ENCODE measurements at places on chromosomes 11 and 22. TPM values are rescaled to one million over a fixed set of nuclear protein-coding genes. Genes with fewer than 3 reads are reported as not detected.

DNA sequence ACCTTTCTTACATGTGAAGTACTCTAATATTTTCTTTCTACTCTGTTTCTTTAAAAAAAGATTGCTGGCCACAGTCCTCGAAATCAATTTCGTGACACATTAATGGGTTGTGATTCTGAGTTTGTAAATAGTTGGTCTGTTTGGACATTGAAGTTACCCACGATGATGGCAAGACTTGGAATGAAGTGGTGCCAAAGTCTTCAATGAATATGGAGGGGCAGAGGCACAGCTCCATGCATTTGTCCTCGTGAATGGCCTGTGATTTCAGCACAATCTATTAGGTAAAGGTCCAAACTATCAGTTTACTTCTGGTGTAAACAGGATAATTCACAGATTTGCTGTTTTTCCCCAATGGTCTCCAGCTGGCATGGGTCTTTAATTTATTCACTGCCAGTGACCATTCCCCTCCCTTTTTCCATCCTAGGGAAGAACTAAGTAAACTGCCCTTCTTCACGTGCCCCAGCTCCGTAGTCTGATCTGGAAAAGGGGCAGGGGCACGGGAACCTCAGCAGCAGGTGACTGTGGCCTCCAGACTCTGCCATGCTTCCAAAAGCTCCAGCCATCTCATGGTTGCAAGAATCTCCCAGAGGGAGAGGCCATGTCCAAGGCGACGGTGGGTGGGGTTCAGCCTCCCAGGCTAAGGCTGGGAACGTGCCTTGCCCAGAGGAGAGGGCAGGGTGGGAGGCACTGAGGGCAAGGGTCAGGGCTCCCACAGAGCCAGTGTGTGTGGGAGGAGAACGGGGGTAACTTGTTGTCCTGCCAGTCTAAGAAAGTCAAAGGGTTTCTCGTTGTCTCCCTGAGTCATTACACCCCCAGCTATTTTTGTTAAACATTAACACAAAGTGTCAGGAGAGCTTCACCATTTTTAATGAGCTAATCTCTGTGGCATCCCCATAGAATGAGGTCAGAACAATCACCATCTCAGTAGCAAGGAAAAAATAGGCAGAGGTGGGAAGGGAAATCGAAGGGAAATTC, 16.9 kb upstream of the PEX26 start:
- no peak for DNase-seq

DNA sequence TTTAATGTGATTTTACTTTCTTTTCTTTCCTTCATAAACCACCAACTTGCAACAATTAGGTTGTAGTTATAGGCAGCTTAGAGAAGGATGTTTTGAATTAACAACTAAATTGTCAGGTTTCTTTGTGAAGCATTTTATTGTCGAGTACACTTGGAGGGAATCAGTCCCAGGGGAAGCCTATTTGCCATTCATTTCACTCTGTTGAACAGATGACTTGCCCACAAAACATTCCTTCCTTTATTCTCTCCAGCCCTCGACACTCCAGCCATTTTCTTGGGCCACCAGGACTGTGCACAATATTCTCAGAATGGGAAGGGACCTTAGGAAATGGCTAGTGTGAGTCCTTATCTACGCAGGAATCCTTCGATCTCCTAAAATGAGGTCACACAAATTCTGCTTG, 620.6 kb downstream of the SOX6 start:
- no peak for DNase-seq

DNA sequence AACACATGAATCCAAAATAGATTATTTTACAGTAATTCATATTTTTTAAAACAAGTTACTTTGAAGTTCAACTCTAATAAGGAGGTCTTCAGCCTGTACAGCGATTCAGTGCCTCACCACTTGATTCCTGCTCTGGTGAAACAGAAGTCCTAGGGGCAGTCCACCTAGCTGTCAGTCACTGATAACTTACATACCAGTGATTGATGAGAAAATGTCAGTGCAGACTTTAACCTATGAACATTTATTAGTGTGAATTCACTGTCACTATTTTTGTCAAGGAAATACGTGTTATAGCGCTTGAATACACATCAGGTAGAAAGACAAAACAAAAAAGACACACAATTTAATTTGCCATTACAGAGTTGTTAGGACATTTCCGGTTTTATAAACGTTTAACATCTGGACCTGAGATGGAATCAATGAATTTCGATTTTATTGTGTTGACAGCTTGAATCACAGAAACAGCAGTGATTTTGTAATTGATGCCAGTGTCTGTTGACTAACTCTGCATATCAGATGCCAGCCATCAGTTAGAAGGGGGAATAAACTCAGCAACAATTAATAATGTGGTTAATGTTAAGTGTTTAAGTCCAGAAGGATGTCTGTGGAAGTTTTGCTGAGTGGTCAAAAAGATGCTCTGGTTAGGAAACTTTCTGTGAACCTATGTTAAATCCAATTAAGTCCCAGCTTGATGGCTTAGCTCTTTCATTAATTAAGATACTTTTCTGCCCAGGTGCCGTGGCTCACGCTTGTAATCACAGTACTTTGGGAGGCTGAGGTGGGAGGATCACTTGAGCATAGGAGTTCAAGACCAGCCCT, 34.5 kb downstream of the ELF5 start:
- DNase-seq: no peak

DNA sequence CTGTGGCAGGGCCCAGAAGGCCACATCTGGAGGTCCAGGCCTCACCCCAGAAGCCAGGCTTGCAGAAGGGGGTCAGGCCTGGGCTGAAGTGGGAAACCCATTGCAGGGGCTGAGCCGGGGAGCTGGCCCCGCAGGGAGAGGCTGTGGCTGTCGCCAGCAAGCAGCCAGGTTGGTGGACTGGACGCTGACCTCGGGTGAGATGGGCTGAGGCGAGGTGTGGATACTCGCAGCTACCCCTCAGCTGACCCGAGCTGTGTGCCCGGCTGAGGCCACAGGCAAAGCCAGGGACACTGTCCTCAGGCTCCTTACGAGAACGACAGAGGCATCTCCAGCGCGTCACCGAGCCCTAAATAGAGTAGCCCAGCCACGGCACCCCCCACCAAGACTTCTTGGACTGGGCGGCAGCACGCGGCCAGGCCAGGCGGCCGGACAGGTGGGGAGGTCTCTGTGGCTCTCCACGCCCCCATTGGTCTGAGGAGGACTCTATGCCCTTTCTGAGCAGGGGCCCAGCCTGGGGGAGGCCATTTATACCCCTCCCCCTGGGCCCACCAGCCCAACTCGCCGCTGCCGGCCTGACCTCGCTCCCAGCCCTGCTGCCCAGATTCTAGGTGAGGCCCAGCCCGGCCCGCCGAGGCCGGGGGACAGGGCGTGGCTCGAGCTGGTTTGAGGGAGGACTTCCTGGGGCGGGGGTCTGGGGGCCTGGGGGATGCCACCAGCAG, at the start of gene TNNI2:
TSS of gene TNNI2 (plus strand) at position 556 of the 719 bp plus-strand sequence. CDS start 716 bp downstream, outside the sequence.
- DNase-seq: no peak

GRCh38 chr22:20866736-20867135, 7.9 kb downstream of the SNAP29 start:
- no peak for DNase-seq

DNA sequence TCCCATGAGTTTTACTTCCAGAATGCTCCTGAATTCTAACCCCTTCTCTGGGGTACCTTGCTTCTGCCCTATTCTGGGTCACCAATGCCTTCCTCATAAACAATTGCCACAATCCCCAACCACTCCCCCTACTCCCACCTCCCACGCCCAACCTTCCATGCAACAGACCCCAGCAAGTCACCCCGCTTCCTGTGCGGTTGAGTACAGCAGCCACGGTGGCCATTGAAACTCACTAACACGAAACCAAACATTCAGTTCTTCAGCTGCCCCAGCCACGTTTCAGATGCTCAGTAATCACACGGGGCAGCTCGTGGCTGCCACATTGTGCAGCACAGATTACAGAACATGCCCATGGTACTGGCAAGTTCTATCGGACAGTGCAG, 3.7 kb upstream of the BCR start:
- DNase-seq: no peak

DNA sequence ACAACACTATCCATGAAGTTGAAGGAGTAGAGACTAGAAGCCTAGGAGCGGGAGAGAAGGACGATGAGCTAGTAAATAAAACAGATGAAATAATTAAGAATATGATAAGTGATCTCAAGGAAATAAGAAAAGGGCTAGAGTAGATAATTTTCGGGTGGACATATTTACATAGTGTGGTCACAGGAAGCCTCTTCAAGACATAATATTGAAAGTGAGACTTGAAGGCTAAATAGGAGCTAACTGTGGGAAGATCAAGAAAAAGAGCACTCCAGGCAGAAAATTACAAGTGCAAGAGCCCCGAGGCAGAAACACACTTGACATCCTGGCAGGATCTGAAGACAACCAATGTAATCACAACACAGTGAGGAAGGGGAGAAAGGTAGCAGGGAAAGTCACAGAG, 11.9 kb upstream of the PPFIBP2 start:
- DNase-seq: no peak

DNA sequence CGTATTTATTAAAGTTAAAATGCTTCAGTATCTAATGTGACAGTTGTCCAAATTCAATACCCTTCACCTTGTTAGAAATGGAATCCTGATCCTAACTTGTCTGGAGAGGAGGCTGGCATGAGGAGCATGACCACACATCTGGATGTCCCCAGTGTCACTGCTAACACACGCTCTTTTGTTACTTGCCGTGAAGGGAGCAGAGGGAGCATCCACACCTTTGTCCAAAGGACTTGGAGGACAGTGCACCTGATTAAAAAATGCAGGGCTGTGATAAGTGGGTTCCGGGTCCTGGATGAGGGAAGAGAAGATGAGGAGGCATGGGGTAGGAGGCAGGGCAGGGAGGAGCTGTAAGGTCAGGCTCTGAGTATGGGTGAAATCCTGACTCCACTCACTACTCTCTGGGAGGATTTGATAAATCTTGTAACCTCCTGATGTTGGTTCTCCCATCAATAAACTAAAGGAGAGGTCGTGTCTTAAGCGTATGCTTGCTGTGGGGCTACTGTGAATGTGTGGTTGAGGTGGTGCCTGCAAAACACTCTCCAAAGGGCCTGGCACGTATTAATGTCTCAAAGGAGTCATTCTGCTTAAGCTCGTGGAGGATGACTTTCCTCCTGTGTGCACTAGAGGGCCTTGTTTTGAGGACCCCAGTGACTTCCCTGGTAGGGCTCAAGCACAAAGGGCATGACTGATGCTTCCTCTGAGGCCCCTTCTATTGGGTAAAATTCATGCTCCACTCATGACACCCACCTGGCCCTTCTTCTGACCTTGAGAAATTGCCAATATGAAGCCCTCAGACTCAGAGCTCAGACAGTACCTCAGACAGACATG, 16.8 kb upstream of the IGLL5 start:
- no peak for DNase-seq

GRCh38 chr11:72618803-72619202, 55.4 kb downstream of the PDE2A start:
- no peak for DNase-seq

GRCh38 chr11:62048100-62048499, 75.7 kb upstream of the INCENP start:
- DNase-seq: no peak

GRCh38 chr22:23831261-23831660, 7.5 kb downstream of the DERL3 start:
- DNase-seq: no peak

DNA sequence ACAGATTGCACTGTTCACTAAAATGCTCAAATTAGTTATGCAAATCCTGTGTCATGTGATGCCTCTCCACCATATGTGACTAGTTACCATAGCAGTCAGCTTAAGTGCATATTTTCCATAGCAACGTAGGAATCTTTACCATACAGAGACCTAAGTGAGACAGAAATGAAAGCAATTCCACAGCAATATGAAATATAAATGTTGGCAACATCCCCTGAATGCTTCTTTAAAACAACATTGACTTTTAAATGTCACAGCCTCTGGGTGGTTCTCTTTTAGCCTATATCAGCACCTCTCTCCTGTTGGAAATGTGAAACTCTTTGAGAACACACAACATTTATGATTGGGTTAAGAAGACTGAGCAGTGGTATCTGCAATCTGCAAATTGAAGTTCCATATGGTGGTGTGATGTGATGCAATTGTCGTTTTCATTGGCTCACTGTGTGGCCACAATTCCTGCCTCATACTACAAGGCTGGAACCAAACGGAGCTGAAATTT, 814.6 kb downstream of the DLG2 start:
- DNase-seq: no peak

DNA sequence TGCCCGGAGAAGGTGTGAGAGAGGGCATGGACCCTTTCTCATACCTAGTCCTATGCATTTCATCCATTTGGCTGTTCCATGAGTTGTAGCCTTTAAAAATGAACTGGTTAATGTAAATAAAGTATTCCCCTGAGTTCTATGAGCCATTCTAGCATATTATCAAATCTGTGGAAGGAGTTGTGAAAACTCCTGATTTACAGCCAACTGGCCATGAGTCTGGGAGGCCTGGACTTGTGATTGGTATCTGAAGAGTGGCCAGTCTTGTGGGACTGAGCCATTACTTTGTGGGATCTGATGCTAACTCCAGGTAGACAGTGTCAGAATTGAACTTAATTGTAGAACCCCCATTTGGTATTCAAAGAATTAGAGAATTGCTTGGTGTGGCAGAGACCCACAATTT, 48.4 kb downstream of the FAM118A start:
- no peak for DNase-seq

GRCh38 chr22:39351689-39352214, 2.0 kb downstream of the SYNGR1 start:
- no peak for DNase-seq

DNA sequence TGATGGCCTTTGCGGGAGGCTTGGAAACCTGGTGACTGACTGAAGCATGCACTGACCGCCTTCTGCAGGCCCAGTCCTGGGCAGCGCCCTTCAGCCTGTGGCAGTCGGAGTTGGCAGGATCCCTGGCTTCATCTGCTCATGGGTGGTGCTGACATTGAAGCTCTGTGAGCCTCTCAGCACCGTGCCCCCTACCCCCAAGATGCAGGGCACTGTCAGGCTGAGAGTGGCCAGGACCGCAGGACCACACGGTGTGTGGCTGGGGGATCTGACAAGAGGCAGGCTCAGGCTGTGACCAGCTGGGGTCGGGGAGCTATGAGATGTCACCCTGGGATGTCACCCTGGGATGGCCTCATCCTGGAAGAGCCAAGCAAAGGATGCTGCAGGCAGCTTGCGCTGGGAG, 32.7 kb downstream of the TBC1D22A start:
- DNase-seq: no peak

DNA sequence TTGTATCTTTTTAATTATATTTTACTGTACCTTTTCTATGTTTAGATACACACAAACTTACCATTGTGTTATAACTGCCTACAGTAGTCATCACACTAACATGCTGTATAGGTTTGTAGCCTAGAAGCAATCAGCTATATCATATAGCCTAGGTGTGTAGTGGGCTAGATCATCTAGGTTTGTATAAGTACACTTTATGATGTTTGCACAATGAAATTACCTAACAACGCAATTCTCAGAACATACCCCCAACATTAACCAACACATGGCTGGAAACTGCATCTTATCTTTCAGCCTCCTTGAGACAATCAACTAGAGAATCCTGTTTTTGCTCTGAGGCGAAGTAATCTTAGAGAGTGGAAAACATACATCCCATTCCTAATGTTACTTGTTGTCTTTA, 60.2 kb upstream of the MTMR2 start:
- no peak for DNase-seq

VPREB1 gene
- total RNA-seq: not detected

MYBPC3 gene
- 1,860 TPM for total RNA-seq

DCDC1 gene
- not detected for total RNA-seq

C1QTNF4 gene
- total RNA-seq: 0.51 TPM

PLAAT5 gene
- total RNA-seq: 0.32 TPM

Data from cardiac septum (tissue), 1 donor.